ENCODE measurements at places on chromosomes 5 and 9. TPM values are rescaled to one million over a fixed set of nuclear protein-coding genes. Genes with fewer than 3 reads are reported as not detected.

Gene PCDHA8
- not detected for total RNA-seq

Gene FOXD4L5
- 0.20 TPM for total RNA-seq

Gene GRM6
- not detected for total RNA-seq

Gene FBXW2
- 90.7 TPM for total RNA-seq

Gene PROB1
- 5.5 TPM for total RNA-seq

Gene CENPH
- 44.1 TPM for total RNA-seq

- H3K27ac ChIP-seq, result no peak overlapping the region
- no peaks in the 10 kb centered on the region for H3K4me1 ChIP-seq
- peak; percentile 33 for DNase-seq
- H3K27me3 ChIP-seq, result peaks cover 3% of the 10 kb centered on the region
Measured at GRCh38 chr5:149656576-149657182, 73.4 kb upstream of the PPARGC1B start.

DNA sequence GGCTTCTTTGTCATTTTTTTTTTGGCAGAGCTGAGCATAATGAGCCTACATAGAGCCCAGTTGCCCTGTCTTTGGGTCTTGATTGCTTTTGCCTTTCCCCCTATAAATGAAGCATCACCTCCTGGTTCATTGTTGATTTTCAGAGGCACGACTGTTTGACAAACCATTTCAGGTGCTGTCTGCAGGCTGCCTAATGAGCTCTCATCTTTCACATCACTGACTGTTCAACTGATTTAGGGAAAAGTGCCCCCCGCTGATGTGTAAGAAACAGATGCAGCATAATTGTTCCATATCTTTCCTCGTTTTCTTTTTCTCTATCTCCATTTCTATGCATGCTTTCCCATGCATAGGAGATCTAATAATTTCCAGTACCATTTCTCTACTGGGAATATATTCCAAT is 338.6 kb downstream of the TMEM38B start:
- H3K4me3 ChIP-seq, result no peak overlapping the region
- no peak overlapping the region for H3K27ac ChIP-seq
- H3K36me3 ChIP-seq, result no peaks in the 10 kb centered on the region
- DNase-seq, result no peak

- no peak for DNase-seq
- H3K27ac ChIP-seq, result no peak overlapping the region
- H3K36me3 ChIP-seq, result no peaks in the 10 kb centered on the region
- peaks cover 49% of the 10 kb centered on the region for H3K27me3 ChIP-seq
- no peak overlapping the region for H3K4me3 ChIP-seq
Measured at GRCh38 chr5:37844009-37844408, 4.2 kb upstream of the GDNF start.

DNA sequence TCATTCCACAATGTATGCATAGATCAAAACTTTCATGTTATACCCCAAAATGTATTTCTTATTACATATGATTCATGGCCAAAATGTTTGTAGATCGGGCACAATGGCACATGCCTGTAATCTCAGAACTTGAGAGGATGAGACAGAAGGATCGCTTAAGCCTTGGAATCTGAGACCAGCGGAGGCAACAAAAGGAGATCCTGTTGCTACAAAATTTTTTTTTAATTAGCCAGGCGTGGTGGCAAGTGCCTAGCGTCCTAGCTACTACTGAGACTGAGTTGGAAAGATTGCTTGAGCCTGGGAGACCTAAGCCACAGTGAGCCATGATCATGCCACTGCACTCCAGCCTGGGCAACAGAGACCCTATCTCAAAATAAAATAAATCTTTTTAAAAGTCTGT is 89.9 kb downstream of the MAPKAP1 start:
- H3K27me3 ChIP-seq, result no peaks in the 10 kb centered on the region
- H3K4me3 ChIP-seq, result no peak overlapping the region
- H3K4me1 ChIP-seq, result no peaks in the 10 kb centered on the region
- H3K36me3 ChIP-seq, result peaks cover 3% of the 10 kb centered on the region

- no peaks in the 10 kb centered on the region for H3K36me3 ChIP-seq
- H3K27me3 ChIP-seq, result peaks cover 19% of the 10 kb centered on the region
- H3K27ac ChIP-seq, result no peak overlapping the region
- DNase-seq, result no peak
Measured at GRCh38 chr5:123297866-123298265, 125.3 kb downstream of the CEP120 start.

DNA sequence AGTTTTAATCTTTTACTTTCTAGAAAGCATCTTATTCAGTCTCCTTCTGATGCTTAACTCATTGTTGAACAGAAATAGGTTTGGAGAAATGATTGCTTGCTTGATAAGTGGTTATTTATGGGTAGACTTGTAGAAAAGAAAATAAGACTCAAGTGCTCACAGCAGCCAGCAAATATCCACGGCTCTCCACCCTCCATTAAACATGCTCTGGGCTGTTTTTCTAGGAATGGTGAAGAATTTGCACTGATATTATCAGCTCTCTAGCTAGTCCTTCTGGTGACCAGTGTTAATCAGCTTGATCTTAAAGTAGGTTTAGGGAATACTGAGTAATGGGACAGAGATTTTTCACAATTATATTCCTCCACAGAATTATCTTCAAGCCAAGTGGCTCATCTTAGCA is 60.6 kb downstream of the SLC1A3 start:
- no peaks in the 10 kb centered on the region for H3K36me3 ChIP-seq
- H3K4me3 ChIP-seq, result no peak overlapping the region
- H3K27ac ChIP-seq, result no peak overlapping the region
- DNase-seq, result no peak
- H3K27me3 ChIP-seq, result peaks cover 4% of the 10 kb centered on the region

DNA sequence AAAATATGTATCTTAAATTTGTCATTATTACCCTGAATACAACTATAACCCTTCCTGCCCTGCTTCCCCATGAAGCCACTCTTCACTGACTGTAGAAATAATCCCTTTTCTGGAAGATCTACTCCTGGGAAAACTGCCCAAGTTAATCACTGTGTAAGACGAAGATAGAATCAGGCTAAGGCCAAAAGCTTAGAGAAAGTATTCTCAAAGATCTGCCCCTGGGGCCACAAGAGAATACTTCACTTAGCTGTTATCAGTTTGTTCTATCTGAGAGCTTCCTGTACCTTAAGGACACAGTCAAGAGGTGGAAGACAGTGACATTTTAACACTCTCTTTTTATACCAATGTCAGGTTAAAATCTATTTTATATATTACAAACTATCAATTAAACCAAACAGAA is 33.8 kb downstream of the RNF145 start:
- H3K36me3 ChIP-seq, result peaks cover 57% of the 10 kb centered on the region
- H3K4me3 ChIP-seq, result no peak overlapping the region
- peaks cover 44% of the 10 kb centered on the region for H3K4me1 ChIP-seq
- no peak for DNase-seq

GRCh38 chr5:169647566-169647965 is 10.5 kb downstream of the DOCK2 start:
- peaks cover 76% of the 10 kb centered on the region for H3K36me3 ChIP-seq
- no peaks in the 10 kb centered on the region for H3K27me3 ChIP-seq
- DNase-seq, result no peak

DNA sequence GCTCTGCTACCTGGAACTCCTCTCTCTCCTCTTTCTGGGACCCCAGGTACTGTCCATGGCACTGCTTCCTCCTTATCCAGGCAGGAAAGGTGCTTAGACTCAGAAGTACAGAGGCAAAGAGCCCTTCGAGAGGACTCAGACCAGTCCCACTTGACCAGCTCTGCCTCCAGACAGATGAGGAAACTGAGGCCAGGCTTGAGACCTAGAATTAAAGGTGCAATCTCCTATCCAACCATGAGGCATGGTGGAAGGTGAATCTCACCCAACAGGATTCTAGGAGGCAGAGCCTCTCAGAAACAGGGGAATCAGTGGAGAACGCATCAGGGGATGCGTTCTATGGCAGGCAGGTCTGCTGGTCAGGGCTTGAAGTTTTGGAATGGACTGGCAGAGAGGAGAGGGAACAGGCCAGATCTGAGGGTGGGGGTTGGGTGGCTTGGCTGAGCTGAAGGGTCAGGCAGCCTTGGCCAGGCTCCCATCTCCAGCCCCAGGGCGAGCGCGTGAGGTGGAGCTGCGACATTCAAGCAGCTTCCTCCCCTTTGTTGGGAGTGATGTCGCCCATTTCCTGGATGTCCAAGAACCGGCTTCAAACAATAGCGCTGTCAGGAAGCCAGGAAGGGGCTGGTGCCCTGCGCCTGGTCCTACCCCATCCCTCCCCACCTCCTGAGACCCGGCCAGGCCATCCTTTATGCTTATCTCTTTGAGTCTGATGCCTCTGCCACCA is 26.2 kb downstream of the NDUFA8 start:
- DNase-seq, result no peak
- no peaks in the 10 kb centered on the region for H3K4me1 ChIP-seq
- H3K27ac ChIP-seq, result no peak overlapping the region
- H3K4me3 ChIP-seq, result no peak overlapping the region

DNA sequence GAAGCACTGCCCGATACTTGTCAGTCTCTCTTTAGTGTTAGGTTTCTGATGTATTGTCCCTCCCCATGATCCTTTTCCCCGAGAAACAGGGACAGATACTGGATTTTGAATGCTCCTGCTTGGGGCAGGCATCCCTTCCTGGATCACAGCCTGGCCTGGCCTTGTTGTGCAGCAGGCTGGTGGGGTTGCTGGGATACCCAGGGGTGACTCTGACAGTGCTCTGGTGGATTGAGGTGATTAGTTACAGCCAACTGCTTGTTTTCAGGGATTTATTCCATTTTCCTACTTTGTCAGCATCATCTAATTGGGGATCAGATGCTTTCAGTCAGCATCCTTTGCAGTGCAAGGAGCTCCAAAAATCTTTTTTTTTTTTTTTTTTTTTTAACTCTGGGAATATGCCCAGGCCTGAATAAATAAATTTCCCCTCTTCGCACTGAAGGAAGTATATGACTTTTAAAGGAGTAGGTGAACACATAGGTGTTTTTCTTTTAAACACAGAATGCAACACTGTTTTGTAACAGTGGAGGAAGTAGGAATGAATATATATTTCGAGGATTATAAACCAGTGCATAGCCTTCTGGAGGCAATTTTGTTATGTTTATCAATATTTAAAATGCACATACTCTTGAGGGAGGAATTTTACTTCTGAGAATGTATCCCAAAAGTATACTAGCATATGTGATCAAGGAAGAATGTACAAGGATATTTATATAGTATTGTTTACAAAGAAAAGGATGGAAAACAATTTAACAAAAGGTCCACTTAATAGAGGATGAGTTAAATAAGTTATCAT is 127.3 kb upstream of the ELL2 start:
- peaks cover 2% of the 10 kb centered on the region for H3K4me1 ChIP-seq
- DNase-seq, result no peak
- no peaks in the 10 kb centered on the region for H3K36me3 ChIP-seq
- no peaks in the 10 kb centered on the region for H3K27me3 ChIP-seq

DNA sequence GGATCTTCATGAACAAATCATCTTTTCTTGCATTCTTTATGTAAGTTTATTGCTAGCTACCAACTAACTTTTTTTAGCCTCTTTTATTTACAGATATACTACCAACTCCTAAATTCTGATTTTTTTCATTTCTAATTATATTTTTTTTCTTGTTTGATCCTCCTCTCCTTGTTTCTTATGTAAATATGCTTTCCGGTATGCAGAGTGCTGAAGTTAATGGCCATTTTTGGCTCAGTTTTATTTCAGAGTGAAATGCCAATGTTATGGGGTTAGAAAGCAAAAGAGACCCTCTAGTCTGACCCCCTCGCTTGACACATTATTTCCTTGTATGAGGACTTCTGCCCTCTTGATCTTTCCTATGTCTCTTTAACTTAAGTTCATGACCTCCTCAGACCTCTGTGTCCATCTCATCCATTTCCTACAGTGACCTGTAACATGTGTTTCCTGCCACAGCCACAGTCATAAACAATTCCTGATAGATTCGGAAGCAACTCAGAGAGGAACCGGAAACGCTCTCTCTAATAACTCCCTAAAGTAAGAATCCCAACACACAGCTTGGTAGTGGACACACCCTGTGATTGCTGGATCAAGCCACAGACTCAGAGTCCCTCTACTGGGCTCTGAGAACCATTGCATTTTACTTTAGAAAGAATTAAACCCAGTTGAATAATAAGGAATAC is 42.9 kb upstream of the AFAP1L1 start:
- peaks cover 15% of the 10 kb centered on the region for H3K27me3 ChIP-seq
- H3K4me1 ChIP-seq, result peaks cover 16% of the 10 kb centered on the region
- no peak for DNase-seq

DNA sequence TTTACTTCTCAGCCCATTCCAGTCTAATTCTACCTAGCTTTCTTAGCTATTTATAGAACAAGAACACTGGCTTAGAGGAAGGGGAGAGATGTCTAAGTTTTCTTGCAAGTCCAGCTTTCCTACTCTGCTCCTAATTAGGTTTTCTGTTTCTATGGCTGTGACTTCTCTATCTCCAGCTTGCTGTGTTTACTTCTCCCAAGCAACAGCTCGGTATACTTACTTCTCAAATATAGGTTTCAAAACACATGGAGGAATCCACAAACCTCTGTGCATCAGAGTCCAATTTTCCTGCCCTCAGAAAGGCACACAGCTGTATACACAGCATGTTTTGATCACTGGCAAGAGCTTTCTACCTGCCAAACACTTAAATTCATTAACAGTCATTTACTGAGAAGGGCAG is 17.4 kb upstream of the HMGCR start:
- no peak overlapping the region for H3K4me3 ChIP-seq
- H3K4me1 ChIP-seq, result no peaks in the 10 kb centered on the region
- H3K36me3 ChIP-seq, result no peaks in the 10 kb centered on the region
- DNase-seq, result no peak
- H3K27ac ChIP-seq, result no peak overlapping the region

Data from activated CD4-positive, alpha-beta memory T cell treated with anti-CD3 and anti-CD28 coated beads, Interleukin-2, amount 10 ng/mL, durations not matched to agents 7 days and 5 days (primary cell).